ENCODE measurements at places on chromosomes 5 and 9. TPM values are rescaled to one million over a fixed set of nuclear protein-coding genes. Genes with fewer than 3 reads are reported as not detected.

The GLDC gene
- 1.5 TPM for total RNA-seq

The SPINK13 gene
- total RNA-seq = not detected

The CCDC69 gene
- total RNA-seq = 15.4 TPM

The POU5F2 gene
- 2.0 TPM for total RNA-seq

The OR1Q1 gene
- total RNA-seq = not detected

All from lung (tissue), 17 donors.